ENCODE measurements at places on chromosomes 5 and 9. TPM values are rescaled to one million over a fixed set of nuclear protein-coding genes. Genes with fewer than 3 reads are reported as not detected.

Gene PAPPA
- 14.8 TPM for polyA plus RNA-seq

Gene NME5
- 26.3 TPM for polyA plus RNA-seq

Gene GPR150
- 0.06 TPM for polyA plus RNA-seq

Gene HBEGF
- 9.9 TPM for polyA plus RNA-seq

Gene BASP1
- 74.1 TPM for polyA plus RNA-seq

Gene OBP2B
- polyA plus RNA-seq, result not detected

Gene DPYSL3
- 44.1 TPM for polyA plus RNA-seq

Gene GARIN3
- polyA plus RNA-seq, result not detected

Gene RAI14
- polyA plus RNA-seq, result 97.5 TPM

Gene SPINK5
- 0.11 TPM for polyA plus RNA-seq

Gene PCDHGA9
- polyA plus RNA-seq, result 6.2 TPM

Gene DND1
- 1.0 TPM for polyA plus RNA-seq

Gene NUTM2G
- 0.31 TPM for polyA plus RNA-seq

Gene PITX1
- polyA plus RNA-seq, result not detected
